Stimulated activated CD8-positive, alpha-beta memory T cell treated with anti-CD3 and anti-CD28 coated beads, Interleukin-15, amount 100 ng/mL, for 24 hours (primary cell): ENCODE measurements at places on chromosomes 13 and 19.
A peak's percentile ranks its signal among the peaks of the same experiment; 100 is the strongest.

GRCh38 chr13:60165391-60166099 lies 1.8 kb upstream of the DIAPH3 start:
- DNase-seq, result no peak

- no peak for DNase-seq
Measured at GRCh38 chr19:8481201-8481600, 21.2 kb downstream of the PRAM1 start.

- no peak for DNase-seq
Measured at GRCh38 chr13:113882716-113883115, 18.8 kb upstream of the GAS6 start.

GRCh38 chr13:106373304-106373988 lies 162.0 kb downstream of the EFNB2 start:
- DNase-seq, result no peak

DNA sequence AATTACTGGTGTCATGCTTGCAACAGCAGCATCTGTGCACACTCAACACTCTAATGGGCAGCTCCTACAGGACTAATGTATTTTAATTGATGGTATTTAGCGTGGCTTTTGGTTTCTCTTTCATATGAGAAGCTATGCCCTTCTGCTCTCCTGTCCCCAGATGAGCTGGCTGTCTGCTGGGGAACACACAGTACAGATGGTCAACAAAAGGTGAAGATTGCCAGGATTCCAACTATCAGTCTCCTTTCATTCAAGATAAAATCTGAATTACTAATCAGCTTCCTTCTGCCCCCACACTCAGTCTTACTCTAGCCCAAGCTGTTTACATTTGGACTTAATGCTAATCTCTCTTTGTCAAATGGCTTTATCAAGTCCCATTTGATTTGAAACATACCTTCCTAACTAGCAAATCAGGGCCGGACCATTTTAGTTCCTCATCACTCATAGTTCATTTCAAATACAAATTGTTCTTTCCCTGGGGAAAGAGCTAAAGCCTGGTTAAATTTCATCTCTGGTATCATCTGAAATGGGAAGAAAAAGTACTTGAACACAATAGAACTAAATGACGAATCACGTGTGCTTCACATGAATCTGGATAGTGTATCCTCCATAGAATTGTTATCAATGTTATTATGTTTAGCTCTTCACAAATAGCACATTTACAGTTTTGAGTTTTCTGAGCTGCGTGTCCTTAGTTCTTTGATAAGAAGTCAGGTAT lies 988.0 kb downstream of the PCDH17 start:
- no peak for DNase-seq

DNA sequence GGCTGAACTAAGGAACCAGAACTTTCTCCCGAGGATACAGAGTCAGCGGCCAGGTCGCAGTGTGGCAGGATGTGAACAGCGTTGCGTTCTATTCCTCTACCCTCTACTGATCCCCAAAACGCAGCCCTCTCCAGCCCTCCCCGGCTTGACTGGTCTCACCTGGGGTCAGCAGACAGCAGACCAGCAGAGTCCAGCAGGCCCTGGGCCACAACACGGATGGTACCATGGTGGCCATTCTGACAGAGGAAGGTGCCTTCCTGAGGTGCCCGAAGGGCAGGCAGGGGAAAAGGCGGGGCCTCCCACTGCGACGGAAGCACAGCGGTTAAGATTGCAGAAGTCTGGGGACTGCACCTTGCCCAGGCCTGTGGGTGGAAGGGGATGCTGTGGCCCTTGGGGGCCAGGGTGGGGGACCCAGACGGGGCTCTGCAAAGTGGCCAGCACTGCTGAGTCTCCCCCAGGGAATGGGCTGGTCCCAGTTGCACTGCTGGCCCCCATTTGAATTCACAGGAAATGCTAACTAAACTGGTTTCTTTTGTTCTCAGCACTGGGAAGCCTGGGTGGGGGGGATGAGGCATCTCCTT lies at the start of gene ICAM3:
Gene ICAM3 (minus strand): TSS at position 245 of the 581 bp plus-strand sequence. CDS start 10 bp downstream, at position 235.
- DNase-seq, result peak; percentile 47
